ENCODE measurements at places on chromosomes 7 and 10.

DNA sequence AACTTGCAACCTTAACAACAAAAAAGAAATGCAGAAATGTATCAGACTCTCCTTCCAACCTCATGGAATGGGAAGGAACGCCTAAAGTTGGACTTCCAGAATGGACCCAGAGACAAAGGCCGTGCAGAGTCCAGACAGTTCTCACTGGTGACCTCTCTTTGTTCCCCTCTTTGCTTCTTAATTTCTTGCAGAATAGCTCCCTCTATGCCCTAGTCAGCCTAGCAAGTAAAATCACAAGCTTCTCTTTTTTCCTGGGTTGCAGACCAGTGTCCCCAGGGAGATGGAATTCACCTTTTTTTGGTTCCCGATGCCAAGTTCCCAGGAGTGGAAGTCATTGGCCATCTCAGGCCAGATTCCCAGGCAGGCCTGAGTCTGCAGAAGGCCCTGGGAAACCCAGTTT is 278.0 kb downstream of the CCSER2 start:
- DNase-seq, result no peak

GRCh38 chr7:94240902-94241301 is 153.8 kb upstream of the COL1A2 start:
- DNase-seq, result no peak

GRCh38 chr10:48215486-48216203 is 58.9 kb downstream of the FRMPD2 start:
- DNase-seq, result peak; percentile 39

- no peak for DNase-seq
These were observed 218.7 kb downstream of the FRMD4A start for GRCh38 chr10:14112056-14112455.

GRCh38 chr7:115211171-115211570 is 289.3 kb downstream of the MDFIC start:
- DNase-seq, result no peak

- DNase-seq, result no peak
These were observed 14.4 kb upstream of the GPR15LG start for GRCh38 chr10:84159076-84159685.

DNA sequence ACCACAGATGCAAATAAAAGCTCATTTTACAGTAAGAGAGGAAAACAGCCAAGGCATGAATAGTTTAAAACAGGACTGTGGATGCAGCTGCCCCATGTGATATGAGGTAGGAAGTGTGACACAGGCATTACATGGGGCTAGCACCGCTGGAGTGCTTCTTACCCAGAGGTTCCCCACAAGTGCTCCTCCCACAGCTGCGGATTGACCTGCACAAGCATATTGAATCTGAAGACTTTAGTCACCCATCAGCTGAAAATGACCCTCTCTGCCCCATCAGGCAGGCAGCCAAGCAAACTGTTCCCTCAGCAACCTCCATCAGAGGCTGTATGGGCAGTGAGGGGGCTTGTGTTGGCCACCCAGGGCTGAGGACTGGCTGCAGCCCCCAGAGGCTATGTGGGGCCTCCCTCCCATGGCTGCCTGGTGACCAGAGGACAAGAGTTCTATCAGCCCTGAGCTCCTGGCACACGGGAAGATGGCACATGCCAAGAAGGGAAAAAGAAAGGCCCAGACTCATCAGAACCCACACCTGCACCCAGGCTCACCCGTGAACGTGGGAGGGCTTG is 98.7 kb downstream of the TCERG1L start:
- no peak for DNase-seq

- no peak for DNase-seq
These were observed 37.2 kb downstream of the FAM149B1 start for GRCh38 chr10:73205081-73205480.

- no peak for DNase-seq
These were observed 176.3 kb downstream of the WNT2 start for GRCh38 chr7:117146511-117146910.

GRCh38 chr10:97892506-97892905 is 42.9 kb downstream of the GOLGA7B start:
- DNase-seq, result no peak

GRCh38 chr10:130938051-130938450 is 373.5 kb downstream of the TCERG1L start:
- no peak for DNase-seq

DNA sequence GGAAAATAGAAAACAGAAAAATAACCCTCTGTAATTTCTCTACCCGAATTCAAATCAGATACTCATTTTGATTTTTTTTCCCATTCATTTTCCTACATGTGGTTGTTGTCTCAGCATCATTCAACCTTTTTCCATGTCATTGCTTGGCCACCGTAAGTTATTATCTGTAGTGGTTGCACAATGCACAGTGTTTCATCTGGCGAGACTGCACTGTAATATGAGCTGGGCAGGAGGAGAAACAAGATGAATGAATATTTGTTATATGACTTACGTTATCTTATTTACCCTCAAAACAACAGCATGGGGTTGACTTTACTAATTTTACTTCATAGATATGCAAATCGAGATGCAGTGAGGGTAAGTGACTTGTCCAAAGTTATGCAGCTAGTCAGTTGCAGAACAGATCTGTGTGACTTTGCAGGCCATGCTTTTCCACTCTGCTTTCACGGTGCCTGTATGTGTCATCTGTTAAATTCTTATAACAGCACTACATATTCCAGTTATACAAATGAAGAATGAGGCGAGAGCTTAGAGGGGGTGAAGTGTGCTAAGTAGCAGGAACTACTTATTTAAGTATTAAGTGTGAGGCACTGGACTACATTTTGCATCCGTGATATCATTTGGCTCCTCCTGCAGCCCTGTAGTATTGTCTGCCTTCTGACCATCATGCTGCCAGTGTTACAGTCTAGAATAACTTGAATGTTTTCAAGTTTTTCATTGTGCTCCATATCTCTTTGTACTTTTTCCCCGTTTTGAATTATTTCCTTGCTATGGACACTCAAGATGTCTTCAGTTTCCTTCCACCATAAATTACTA is 56.7 kb downstream of the ZMYND11 start:
- DNase-seq, result no peak

DNA sequence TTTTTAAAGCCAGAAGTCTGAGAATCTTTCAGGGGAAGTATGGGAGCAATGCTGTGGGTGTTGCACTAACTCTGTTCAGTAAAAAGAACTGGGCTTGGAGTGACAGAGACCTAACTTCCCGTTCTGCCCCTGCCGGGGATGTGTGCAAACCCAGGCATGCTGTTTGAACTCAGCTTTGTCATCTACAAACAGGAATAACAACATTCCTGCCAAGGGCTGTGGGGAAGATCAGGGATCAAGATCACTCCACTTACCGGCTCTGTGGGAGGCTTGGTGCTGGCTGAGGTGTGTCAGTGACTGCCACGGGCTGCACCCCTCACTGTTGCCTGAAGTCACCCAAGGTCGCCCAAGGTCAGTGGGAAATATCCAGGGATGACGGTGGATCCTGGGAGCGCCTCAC is 23.1 kb upstream of the DRGX start:
- no peak for DNase-seq

- no peak for DNase-seq
These were observed 84.9 kb upstream of the ADRB1 start for GRCh38 chr10:113958631-113959382.

DNA sequence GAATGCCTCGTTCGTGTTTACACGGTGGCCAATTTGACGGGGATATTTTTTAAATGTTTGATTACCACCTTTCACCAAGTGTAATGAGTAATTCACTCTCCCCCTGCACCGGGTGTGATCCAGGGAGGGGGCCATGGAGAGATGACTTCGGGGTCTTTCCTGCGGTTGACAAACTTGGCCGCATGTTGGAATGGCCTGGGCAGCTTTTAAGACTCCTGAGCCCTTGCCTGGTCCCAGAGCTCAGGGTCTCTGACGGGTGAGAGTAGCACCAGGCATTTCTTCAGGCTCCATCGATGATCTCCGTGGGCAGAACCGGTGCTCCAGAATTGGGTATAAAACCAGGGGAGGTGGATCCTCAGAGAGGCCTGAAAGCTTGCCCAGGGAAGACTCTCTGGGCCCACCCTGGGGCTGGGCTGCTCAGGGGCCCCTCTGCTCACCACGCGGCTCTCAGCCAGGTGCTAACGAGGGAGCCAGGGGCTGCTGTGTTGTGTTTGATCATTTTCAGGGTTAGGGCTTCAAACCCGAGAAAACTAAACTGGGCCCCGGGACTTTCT is 882 bp downstream of the ZNF282 start:
- DNase-seq, result no peak

DNA sequence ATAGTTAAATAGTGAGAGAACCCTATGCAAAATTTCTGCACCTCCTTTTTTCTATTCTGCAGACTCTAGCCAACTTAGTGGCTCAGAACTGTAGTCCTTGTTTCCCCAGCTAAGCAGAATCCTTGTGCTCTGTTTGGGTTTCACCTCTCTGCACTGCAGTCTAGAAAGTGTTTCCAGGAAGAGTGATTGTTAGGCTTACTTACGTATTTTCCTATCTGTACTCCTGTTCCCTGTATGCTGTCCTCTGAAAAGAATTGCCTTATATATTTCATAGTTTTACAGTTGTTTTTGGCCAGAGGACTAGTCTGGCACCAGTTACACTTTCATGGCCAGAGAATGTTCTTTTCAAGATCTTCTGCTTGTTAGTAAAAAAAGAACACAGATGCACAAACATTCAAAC is 154.6 kb upstream of the POT1 start:
- no peak for DNase-seq

DNA sequence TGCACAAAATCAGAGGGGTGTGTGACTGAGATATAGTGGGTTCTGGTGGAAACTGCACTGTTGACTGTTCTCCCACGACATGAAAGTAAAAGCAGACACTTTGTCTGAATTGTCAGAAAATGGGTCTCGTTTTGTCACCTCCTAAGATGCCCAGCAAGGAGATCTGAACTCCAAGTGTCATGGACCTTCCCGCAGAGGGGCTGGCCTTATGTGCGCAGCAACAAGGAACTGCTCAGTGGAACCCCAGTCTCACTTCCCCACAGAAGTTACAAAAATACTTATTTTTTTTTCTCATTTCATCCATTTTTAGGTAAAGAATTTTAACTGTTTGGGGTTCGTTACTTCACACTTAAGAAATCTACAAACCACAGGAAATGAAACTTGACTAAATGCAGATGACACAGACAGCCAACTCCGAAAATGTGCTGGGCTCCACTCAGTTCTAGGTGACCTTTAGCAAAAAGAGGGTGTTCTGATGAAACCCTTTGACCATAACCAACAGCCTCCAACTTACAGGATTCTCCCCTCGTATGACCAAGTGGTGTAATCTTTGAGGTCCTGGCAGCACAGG is 115.0 kb downstream of the FAM107B start:
- peak; percentile 38 for DNase-seq

GRCh38 chr7:101728128-101728527 is 89.3 kb upstream of the CUX1 start:
- no peak for DNase-seq
